Stimulated activated CD4-positive, alpha-beta T cell treated with anti-CD3 and anti-CD28 coated beads, Interleukin-15, amount 100 ng/mL, for 24 hours (primary cell): ENCODE measurements at places on chromosomes 2 and 18.

DNA sequence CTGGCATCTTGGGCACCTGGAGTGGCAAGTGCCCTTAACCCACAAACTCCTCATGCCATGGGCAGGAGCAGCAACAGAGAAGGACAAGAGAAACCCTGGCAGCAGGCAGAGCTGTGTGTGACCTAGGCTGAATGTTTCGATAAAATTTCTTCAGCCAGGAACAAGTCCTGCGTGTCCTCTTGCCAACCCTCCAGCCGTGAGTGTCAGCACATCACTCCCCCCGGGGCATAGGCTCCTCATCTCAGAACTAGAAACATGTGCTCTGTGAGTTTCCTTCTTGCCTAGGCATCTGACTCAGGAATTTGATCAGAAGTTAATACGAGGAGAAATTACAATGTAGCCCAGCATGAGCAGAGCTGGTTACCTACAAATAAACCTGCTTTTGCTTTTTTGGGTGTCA, 2.2 kb downstream of the ABCG8 start:
- DNase-seq, result no peak

DNA sequence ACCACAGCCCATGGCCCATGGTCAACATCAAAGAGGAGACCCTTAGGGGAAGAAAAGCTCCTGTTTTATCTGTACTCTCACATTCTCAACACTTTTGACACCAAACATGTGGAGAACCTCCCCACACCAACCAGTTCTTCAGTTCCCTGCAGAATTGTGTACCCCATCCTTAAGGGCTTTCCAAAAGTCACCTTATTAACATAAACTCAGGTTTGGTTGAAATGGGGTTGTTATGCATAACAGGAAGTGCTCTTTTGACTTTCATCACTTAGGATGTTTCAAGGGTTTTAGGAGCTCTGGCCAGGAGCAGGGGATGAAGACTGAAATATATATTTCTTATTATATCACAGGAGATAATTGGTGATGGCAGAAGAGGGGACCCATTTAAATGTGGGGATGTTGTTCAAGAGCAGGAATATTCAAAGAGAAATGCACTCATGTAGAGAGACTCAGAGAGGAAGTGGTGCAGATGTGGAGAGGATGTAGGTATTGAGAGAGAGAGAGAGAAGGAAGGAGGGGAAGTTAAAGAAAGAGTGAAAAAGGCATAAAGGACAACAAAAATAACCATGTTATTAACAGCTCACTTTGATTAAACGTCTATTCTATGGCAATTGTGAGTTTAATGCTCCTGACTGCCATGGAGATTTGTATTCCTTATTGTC, 35.2 kb downstream of the SP140L start:
- no peak for DNase-seq

- peak; percentile 50 for DNase-seq
Observed at GRCh38 chr2:148926981-148927401, 52.0 kb downstream of the KIF5C start.

DNA sequence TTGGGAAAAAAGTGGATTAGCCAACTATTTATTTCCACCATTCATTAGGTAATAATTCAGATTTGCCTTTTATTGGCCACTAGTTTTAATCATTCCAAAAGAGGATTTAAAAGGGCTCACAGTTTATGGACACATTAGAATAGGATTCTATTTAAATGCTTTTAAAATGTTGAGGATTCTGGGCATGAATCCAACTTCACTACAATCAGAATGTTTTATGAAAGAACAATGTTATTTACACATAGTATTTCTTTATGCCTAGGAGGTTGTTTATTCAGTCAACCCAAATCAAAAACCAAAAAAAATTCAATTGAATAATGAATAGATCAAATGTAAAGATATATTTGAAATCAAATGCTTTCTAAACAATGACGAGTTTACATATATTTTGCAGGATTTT, 232.2 kb downstream of the GULP1 start:
- DNase-seq, result no peak

- peak; percentile 47 for DNase-seq
Observed at GRCh38 chr2:201235860-201236811, 24.2 kb upstream of the CASP8 start.
